ENCODE measurements at places on chromosomes 4 and X.

DNA sequence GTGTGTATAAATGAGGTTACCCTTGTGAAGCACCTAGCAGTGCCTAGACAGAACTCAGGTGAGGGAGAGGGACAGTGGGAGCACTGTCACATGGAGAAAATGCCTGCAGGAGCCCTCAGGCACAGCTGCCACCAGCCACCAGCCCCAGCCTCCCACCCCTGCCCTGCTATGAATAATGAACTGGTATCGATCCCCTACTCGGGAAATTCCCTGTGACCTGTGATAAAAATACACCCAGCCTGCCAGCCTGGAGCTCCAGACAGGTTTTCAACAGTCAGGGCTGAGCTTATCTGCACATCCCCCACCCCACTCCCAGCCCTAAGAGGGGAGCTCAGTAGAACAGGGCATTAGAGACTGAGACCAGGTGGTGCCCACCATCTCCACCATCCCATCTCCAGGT is 159.6 kb upstream of the PJA1 start:
- no peaks in the 10 kb centered on the region for H3K27me3 ChIP-seq

DNA sequence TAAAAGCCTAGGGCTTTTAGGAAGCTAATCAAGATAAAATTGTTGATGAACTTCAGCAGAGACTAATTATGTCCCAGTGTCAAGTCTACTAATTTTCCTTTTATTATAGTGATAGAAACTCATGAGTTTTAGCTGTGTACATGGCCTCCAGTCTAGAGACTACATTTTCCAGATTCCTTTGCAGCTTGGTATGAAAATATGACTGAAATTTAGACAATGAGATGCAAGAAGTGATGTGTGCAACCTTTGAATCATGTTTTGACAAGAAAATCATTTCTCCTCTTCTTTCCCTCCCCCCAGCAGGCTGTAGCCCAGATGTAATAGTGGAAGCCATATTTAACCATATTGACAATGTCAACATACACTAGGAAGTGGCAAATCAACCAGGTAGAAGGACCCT is 30.3 kb upstream of the IL13RA2 start:
- no peaks in the 10 kb centered on the region for H3K36me3 ChIP-seq
- H3K4me1 ChIP-seq = no peaks in the 10 kb centered on the region
- DNase-seq = no peak
- H3K27ac ChIP-seq = no peak overlapping the region
- H3K27me3 ChIP-seq = no peaks in the 10 kb centered on the region

- peak overlapping the region; percentile 82 for H3K4me3 ChIP-seq
- peak; percentile 41 for DNase-seq
- H3K27me3 ChIP-seq = no peaks in the 10 kb centered on the region
- H3K36me3 ChIP-seq = no peaks in the 10 kb centered on the region
- no peaks in the 10 kb centered on the region for H3K4me1 ChIP-seq
- H3K27ac ChIP-seq = peak overlapping the region; percentile 91
Observed at GRCh38 chrX:123731258-123731986, 1.4 kb downstream of the THOC2 start.

- no peak overlapping the region for H3K4me3 ChIP-seq
- H3K4me1 ChIP-seq = peaks cover 20% of the 10 kb centered on the region
- no peaks in the 10 kb centered on the region for H3K36me3 ChIP-seq
Observed at GRCh38 chrX:56764975-56765791, 36.1 kb downstream of the NBDY start.

DNA sequence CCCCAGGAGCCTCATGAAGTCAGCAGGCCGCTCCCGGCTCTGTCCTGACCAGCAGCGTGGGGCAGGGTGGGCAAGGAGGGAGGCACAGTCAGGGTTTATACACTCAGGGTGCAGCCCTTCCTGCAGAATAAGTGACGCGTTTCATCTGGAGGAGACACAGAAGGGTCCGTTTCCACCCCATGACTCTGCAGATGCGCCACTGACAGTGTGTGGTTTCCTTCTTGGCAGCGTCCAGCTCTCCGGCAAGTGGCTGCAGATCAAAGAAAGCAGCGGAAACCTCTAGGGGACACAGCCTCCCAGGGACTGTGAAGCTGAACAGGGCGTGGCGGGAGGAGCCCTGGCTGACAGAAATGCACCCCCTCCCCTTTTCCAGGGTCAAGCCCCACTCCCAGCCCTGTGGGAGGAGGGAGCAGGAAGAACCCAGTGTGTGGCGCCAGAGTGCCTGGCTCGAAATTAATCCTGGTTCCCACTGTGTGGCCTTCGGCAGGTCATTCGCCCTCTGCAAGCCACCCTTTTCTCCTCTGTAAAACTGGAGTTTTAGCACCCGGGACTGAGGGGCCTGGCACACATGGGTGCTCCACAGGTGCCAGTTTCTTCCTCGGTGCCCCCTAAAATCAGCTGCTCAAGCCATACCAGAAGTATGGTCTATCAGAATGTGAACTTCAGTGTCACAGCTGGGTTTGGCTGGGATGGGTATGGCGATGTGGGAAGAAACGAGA is 17.3 kb upstream of the TBC1D14 start:
- H3K4me3 ChIP-seq = no peak overlapping the region
- peak; percentile 87 for DNase-seq
- H3K4me1 ChIP-seq = peaks cover 7% of the 10 kb centered on the region
- no peaks in the 10 kb centered on the region for H3K36me3 ChIP-seq

DNA sequence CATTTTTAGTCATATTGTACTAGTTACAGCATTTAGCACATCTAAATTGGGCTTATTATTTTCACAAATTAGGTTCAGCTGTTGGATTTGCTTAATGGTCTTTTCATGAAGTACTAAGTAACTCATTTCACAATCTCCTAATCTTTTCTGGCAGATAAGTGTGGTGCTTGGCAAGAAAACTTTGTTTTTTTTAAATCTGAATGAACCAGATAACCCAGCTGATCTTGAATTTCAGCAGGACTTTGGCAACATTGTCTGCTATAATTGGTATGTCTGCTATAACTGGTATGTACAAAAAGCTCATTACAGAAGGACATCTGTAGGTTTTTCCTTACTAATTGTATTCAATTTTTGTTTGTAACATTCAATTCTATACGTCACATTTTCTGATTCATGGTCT is 22.7 kb downstream of the WDR19 start:
- H3K27me3 ChIP-seq = no peaks in the 10 kb centered on the region
- H3K27ac ChIP-seq = no peak overlapping the region
- no peak overlapping the region for H3K4me3 ChIP-seq
- H3K4me1 ChIP-seq = no peaks in the 10 kb centered on the region
- DNase-seq = peak; percentile 76

DNA sequence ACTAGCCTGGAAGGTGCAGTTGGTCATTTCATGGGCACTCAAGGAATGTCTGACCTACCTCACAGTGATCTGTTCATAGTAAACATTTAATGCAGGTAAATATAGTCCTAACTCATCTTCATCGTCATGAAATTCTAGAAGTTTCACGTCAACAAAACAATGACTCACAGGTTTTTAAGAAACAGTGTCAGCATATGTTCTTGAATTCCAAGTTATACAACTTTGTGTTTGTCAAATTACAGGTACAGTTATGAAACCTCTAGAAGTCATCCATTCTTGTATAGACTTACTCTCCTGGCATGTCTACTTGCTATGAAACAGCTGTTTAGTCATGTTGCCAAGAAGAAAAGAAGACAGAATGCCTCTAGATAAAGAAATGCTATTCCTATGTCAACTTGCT is 46.6 kb downstream of the AFM start:
- no peaks in the 10 kb centered on the region for H3K36me3 ChIP-seq
- no peak overlapping the region for H3K4me3 ChIP-seq
- H3K27ac ChIP-seq = no peak overlapping the region
- no peak for DNase-seq
- no peaks in the 10 kb centered on the region for H3K27me3 ChIP-seq

GRCh38 chrX:11739776-11740175 is 18.3 kb upstream of the MSL3 start:
- peak; percentile 31 for DNase-seq
- no peaks in the 10 kb centered on the region for H3K36me3 ChIP-seq
- H3K4me1 ChIP-seq = no peaks in the 10 kb centered on the region
- no peak overlapping the region for H3K4me3 ChIP-seq
- no peak overlapping the region for H3K27ac ChIP-seq

DNA sequence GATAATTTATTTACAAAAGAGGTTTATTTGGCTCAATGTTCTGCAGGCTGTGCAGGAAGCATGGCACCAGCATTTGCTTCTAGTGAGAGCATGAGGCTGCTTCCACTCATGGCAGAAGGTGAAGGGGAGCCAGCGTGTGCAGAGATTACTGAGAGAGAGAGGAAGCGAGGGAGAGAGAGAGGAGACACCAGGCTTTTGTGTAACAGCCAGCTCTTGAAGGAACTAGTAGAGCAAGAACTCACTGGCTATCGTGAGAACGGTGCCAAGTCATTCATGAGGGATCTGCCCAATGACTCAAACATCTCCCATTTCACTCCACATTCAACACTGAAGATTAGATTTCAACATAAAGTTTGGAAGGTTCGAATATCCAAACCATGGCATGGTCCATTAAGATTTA is 12.7 kb downstream of the GUCY1A1 start:
- peak overlapping the region; percentile 3 for H3K27ac ChIP-seq
- no peaks in the 10 kb centered on the region for H3K27me3 ChIP-seq
- DNase-seq = no peak
- peaks cover 10% of the 10 kb centered on the region for H3K36me3 ChIP-seq

DNA sequence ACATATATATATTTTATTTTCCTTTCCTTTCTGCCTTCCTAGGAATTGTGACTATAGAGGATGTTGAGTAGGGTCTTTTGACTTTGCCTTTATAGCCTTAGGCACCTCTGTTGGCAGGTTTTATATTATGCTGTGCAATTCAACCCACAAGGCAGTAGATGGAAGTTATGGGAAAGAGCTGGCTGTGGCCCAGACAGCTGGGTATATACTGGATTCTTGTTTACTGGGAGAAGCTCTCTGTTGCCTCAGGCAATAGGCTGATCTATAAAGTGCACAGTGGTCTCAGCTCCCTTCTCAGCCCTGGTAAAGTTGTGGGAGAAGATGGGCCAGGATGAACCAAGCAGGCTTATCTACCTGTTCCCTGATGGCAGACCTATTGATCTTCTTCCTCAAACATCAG is 342.0 kb downstream of the GBA3 start:
- DNase-seq = no peak
- no peak overlapping the region for H3K27ac ChIP-seq
- no peaks in the 10 kb centered on the region for H3K27me3 ChIP-seq
- H3K4me3 ChIP-seq = no peak overlapping the region

DNA sequence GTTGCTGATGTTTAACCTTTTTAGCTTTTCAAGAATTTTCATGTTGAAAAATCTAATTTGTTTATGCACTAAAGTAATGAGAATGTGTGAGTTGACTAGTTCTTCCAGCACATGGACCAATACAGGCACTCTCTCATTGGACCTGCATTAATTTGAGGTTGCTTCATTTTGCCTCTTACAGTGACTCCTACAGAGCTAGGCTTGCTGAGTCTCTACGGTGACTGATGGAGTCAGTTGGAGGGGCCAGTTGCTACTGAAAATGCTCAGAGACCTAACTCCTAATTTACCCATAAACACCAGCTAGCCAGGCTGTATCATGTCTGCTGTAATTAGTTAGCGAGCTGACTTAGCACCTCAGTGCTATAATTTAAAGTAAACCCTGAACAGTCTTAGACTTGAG is 10.9 kb downstream of the MTHFD2L start:
- no peak for DNase-seq
- no peaks in the 10 kb centered on the region for H3K4me1 ChIP-seq
- H3K27me3 ChIP-seq = no peaks in the 10 kb centered on the region
- H3K4me3 ChIP-seq = no peak overlapping the region
- no peaks in the 10 kb centered on the region for H3K36me3 ChIP-seq

GRCh38 chrX:101619364-101619763 is 1.6 kb upstream of the ARMCX6 start:
- no peaks in the 10 kb centered on the region for H3K4me1 ChIP-seq
- DNase-seq = peak; percentile 52
- no peak overlapping the region for H3K4me3 ChIP-seq
- H3K27me3 ChIP-seq = no peaks in the 10 kb centered on the region
- peak overlapping the region; percentile 29 for H3K27ac ChIP-seq

- no peaks in the 10 kb centered on the region for H3K4me1 ChIP-seq
- H3K4me3 ChIP-seq = no peak overlapping the region
- no peaks in the 10 kb centered on the region for H3K36me3 ChIP-seq
- no peak overlapping the region for H3K27ac ChIP-seq
- no peak for DNase-seq
Observed at GRCh38 chrX:19792412-19792811, 95.0 kb downstream of the SH3KBP1 start.

DNA sequence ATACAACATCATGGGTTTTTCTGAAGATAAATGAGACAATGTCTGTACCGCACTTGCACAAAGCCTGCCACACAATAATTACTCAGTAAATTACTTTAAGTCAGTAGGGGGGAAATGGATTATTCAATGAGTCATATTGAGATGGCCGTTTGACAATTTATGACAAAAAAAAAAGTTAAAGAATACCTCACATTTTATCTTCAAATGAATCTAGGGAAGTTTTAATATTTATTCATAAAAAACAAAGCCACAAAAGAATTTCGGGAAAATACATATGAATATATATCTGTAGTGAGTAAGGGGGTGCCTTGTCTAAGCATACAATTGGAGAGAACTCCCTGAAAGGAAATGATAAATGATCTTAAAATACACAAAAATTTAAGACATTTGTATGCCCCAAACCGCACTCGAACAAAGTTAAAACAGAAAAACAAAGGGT is 197.0 kb upstream of the SLC7A11 start:
- no peak overlapping the region for H3K4me3 ChIP-seq
- no peaks in the 10 kb centered on the region for H3K27me3 ChIP-seq
- no peak overlapping the region for H3K27ac ChIP-seq
- no peaks in the 10 kb centered on the region for H3K36me3 ChIP-seq
- no peak for DNase-seq
- H3K4me1 ChIP-seq = no peaks in the 10 kb centered on the region

- no peak overlapping the region for H3K27ac ChIP-seq
- H3K4me3 ChIP-seq = no peak overlapping the region
- H3K4me1 ChIP-seq = no peaks in the 10 kb centered on the region
- no peak for DNase-seq
Observed at GRCh38 chrX:149145845-149146285, 359.2 kb downstream of the IDS start.

DNA sequence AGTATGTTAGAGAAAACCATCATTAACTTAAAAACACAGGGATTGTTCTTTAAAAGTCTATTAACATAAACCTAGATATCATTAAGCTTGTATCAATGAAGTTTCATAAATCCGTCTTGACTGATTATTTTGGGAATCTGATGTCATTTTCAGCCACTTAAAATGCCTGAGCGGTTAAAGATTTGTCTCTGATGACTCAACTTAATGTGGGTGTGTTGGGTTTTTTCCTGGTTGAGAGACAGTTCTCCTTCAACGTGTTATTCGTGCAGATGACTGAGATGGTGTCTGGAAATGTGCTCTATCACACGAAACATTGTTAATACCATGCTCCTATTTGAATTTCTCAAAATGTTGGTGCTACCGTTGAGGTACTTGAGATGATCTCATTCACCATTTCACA is 227.3 kb upstream of the TENM3 start:
- no peak overlapping the region for H3K27ac ChIP-seq
- H3K27me3 ChIP-seq = no peaks in the 10 kb centered on the region
- no peaks in the 10 kb centered on the region for H3K36me3 ChIP-seq
- no peak overlapping the region for H3K4me3 ChIP-seq
- no peak for DNase-seq

GRCh38 chr4:55326629-55327028 is 19.4 kb upstream of the SRD5A3 start:
- no peaks in the 10 kb centered on the region for H3K4me1 ChIP-seq
- no peak overlapping the region for H3K4me3 ChIP-seq
- no peaks in the 10 kb centered on the region for H3K27me3 ChIP-seq
- no peak overlapping the region for H3K27ac ChIP-seq
- DNase-seq = no peak
- no peaks in the 10 kb centered on the region for H3K36me3 ChIP-seq

- no peak overlapping the region for H3K27ac ChIP-seq
- H3K4me3 ChIP-seq = no peak overlapping the region
- H3K4me1 ChIP-seq = no peaks in the 10 kb centered on the region
- DNase-seq = no peak
- H3K27me3 ChIP-seq = peaks cover 11% of the 10 kb centered on the region
Observed at GRCh38 chrX:9315086-9315485, 149.8 kb upstream of the TBL1X start.
